ENCODE measurements at places on chromosomes 3 and 15. TPM values are rescaled to one million over a fixed set of nuclear protein-coding genes. Genes with fewer than 3 reads are reported as not detected.

Gene TRAK1
- 38.4 TPM for total RNA-seq

Gene GPR27
- total RNA-seq = 0.15 TPM

Gene SLC51A
- not detected for total RNA-seq

Gene HACD3
- total RNA-seq = 83.2 TPM

Gene PLA2G4B
- 4.7 TPM for total RNA-seq

Gene RPUSD2
- 17.5 TPM for total RNA-seq

Gene PLXNB1
- 22.8 TPM for total RNA-seq
